ENCODE measurements at places on chromosomes 1 and 21. TPM values are rescaled to one million over a fixed set of nuclear protein-coding genes. Genes with fewer than 3 reads are reported as not detected.

The HTR6 gene
- 0.23 TPM for total RNA-seq

The CLIC4 gene
- total RNA-seq = 75.0 TPM

The SLFNL1 gene
- total RNA-seq = not detected

The GUK1 gene
- 384 TPM for total RNA-seq

The PIGP gene
- total RNA-seq = 15.5 TPM

The FCRL5 gene
- total RNA-seq = not detected

The MYCL gene
- 131 TPM for total RNA-seq

The NLRP3 gene
- total RNA-seq = 1.1 TPM

The HORMAD1 gene
- total RNA-seq = 8.4 TPM

The CATSPERE gene
- total RNA-seq = 0.45 TPM

The CFHR4 gene
- total RNA-seq = not detected

The HMCN1 gene
- total RNA-seq = 5.6 TPM

The CRYBG2 gene
- 96.9 TPM for total RNA-seq

The PRAMEF6 gene
- not detected for total RNA-seq

Measured in suprapubic skin (tissue), 4 donors.